ENCODE measurements at places on chromosomes 7 and 10.

GRCh38 chr10:71657604-71658466 is 61.7 kb downstream of the C10orf105 start:
- no peak for DNase-seq

GRCh38 chr10:66848856-66849255 is 77.0 kb upstream of the LRRTM3 start:
- no peak for DNase-seq

DNA sequence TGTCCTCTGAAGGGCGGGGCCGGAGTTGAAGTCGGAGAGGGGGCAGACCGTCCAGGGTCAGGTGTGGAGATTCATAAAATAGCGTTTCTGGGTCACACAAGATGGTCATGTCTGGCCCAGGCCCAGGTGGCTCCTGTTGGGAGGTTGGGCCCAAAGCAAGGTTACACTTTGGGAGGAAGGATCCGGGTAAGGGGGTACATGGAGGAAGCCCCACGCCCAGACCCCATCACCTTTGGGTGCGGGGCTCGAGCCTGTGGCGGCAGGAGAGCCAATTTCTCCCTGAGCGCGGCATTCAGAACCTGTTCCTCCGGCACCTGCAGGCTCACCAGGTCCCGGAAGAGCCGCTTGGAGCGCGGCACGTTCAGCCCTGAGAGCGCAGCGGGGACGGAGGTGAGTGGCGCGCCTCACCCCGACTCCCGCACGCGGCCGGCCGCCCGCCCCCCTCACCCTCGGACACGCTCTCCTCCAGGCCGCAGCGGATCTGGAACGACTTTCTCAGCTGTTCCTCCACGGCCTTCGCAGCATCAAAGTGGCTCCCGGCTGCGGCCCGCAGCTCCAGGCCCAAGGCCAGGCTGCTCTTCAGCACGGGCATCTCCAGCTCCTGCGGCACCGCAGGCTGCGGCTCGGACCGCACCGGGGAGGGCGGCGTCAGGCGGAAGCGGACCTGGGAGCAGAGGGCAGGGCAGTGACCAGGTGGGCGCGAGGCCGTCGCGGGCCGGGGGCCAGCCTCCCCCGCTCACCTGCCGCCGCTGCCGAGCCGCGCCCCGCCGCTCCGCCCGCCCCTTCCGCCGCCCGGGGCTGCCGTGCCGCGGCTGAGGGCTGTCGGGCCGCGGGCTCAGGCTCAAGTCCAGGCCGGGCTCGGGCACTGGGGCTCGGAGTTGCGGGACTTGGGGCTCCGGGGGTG is 644 bp downstream of the PPP1R35 start:
- DNase-seq, result no peak

DNA sequence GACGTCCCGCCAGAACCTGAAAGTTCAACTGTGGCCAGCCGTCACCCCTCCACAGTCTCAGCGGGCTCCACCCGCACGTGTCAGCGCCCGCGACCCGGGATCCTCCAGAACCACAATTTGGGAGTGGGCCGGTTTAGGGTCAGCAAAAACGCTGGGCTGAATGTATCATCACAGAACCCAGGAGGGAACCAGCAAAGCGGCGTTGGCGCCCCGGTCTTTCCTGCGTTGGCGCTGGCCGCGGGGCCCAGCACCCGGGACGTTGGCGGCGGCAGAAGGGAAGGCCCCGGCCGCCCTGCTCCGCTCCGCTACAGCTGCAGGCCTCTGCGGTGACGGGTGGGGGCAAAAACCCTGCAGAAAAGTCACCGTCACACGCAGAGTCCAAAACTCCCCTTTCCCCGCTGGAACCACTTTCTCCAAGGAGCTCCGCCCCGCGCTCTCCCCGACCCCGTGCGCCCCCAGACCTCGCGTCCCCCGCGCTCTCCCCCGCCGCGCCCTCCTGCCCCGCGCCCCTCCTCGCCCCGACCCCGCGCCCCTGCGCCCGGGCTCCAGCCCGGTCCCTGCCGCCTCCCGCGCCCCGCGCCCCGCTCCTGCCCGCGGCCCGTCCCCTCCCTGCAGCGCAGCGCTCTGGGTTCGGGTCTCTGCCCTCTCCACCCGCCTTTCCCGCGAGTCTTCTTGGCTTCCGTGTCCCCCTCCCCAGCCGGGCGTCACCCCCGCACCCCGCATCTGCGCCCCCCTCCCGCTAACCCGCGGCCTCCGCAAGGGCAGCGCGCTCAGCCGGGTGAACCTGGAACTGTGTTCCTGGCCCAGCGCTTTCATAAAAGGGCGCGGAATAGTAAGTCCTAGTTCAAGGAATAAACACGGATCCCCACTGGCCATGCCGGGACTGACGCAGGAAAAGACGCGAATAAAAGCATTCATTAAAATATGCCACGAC is 24.0 kb upstream of the RNF32 start:
- no peak for DNase-seq

Measured in GM19239 (cell line).